ENCODE measurements at places on chromosomes 13 and 19.

DNA sequence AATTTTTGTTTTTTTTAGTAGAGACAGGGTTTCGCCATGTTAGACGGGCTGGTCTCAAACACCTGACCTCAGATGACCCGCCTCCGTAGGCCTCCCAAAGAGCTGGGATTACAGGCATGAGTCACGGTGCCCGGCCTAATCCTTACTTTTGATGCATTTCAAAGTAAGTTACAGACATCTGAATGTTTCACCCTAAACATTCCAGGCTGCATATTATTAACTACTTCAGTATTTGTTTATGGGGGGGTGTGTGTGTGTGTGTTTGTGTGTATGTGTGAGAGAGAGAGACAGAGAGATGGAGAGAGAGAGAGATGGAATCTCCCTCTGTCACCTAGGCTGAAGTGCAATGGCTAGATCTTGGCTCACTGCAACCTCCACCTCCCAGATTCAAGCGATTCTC is 13.1 kb downstream of the SULT2B1 start:
- DNase-seq, result no peak

DNA sequence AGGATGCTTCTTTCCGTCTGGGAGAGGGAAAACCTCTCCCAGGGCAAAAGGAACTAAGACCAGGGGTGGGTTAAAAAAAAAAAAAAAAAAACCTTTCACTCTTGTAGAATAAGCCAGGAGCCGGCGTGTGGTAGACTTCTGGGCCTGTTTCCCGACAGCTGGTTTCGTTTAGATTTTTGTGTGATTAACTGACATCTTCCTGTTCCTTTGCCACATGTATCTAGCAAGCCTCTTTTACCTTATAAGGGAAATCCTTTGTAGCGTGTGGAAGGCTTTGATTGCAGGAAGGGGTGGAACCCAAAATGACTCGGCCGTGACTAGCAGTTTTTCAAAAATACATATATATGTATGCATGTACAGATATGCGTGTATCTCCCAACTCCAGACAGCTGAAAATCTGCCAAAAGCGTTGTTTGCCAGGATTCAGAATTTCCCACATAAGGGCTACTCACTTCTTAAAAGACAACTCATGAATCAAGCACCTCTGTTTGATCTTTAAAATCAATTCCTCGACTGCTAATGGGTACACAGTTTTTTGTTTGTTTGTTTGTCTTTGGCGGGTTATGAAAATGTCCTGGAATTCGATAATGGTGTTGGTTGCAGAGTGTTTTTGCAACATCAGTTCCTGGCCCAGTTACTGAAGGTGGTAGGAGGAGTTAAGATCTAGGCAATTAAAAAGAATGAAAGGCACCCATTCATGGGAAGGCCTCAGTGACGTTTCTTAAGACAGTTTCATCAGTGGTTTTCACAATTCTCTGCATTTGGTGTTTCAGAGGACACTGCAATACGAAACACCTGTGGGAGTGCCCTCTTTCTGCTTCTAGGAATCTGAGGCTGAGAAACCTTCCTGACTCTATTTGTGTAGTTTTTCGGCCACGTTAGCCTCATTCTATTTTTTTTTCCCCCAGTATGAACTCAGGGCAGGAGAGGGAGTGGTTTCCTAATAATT is 2.7 kb downstream of the TPM4 start:
- DNase-seq, result peak; percentile 68

GRCh38 chr19:37931881-37932655 is 25.1 kb downstream of the SIPA1L3 start:
- peak; percentile 48 for DNase-seq

DNA sequence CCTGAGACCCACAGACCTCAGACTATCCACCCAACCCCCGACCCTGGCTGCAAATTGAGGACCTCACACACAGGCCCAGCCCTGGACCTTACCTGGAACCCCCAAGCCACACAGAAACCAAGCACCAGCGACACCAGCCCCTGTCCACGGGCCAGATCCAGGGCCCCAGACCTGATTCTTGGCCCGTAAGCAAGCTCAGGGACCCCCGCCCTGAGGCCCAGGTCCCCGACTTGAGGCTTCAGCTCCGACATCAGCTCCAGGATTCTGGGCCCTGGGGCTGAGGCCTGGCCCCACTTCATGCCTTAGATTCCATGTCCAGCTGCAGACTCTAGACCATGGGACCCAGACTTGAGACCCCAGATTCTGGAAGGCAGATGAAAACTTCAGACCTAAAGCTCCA is 6.3 kb downstream of the TTYH1 start:
- no peak for DNase-seq

DNA sequence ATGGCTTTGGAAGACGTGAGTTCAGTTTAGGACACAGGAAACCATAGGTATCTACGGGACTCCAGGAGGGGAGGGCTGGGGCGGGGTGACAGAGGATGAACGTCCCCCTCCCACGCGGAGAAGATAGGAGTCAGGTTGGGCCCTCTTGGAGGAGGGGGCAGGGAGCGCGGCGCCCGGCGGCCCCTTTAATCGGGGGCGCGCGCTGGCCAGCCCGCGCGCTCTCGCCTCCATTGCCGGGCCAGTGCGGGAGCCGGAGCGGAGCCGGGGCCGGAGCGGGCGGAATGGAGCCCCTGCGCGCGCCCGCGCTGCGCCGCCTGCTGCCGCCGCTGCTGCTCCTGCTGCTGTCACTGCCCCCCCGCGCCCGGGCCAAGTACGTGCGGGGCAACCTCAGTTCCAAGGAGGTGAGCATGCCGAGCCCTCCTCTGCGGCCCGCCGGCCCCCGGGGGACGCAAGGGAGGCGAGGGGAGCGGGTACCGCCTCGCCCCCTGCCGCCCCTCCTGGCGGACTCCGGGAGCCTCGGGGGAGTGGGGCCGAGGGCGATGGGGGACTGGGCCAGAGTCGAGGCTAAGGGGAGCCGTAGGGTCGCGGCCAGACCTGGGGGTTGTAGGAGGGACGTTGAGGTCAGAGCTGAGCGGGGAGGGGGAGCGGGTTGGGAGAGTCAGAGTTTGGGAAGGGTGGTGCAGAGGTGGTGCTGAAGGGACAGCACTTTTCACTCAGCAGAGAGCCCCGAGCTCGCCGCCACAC is at the start of gene TMEM145:
TSS of gene TMEM145 (plus strand) at position 214 of the 744 bp plus-strand sequence. CDS start at position 282, 68 bp downstream.
- peak; percentile 61 for DNase-seq

- DNase-seq, result no peak
Observed at GRCh38 chr13:42544246-42544926, 29.6 kb upstream of the TNFSF11 start.

- DNase-seq, result no peak
Observed at GRCh38 chr13:51688937-51689662, 104.8 kb downstream of the WDFY2 start.

DNA sequence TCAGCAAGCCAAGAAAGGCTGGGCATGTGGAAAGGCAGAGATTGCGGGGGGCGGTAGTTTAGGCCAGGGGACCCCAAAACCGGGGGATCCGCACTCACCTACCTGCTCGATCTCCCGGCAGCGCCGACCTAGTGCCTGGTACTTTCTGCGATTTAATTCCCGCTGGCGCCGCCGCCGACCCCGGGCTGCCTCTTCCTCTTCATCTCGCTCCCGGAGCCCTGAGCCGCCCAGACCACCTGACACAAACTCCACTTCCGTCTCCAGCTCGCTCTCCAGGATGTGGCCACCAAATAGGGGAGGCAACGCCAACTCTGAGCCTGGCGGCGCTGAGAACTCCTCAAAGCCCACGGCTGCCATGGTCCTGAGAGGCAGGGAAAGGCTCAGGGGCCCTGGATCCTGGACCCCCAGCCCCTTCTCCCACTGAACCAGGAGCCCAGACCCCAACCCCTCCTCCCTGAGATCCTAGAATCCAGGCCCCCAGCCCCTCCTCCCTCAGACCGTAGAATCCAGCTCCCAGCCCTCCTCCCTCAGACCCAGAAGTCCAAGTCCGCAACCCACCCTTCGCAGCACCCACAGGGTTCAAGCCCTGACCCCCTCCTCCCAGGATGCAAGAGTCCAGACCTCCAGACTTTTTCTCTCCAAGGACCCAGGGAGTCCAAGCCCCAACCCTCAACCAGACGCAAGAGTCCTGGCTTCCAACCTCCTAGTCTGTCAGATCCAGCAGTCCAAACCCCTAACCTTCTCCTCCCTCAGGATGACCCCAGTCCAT is 933 bp downstream of the TFPT start:
- no peak for DNase-seq

GRCh38 chr19:47704024-47704423 is 9.2 kb upstream of the EHD2 start:
- DNase-seq, result no peak

- DNase-seq, result no peak
Observed at GRCh38 chr19:2740314-2740656, 468 bp upstream of the SLC39A3 start.

GRCh38 chr13:26344980-26345379 is 91.1 kb downstream of the CDK8 start:
- DNase-seq, result no peak

All from left ventricle myocardium superior (tissue), 1 donor.